ENCODE measurements at places on chromosomes 1 and 21. TPM values are rescaled to one million over a fixed set of nuclear protein-coding genes. Genes with fewer than 3 reads are reported as not detected.

ARHGAP30 gene
- total RNA-seq: 1.8 TPM

ARHGEF10L gene
- total RNA-seq: 8.7 TPM

HSPB7 gene
- total RNA-seq: 0.81 TPM

ZSWIM5 gene
- under 0.01 TPM for total RNA-seq

RGSL1 gene
- total RNA-seq: not detected

EVA1B gene
- total RNA-seq: 221 TPM

OR2T29 gene
- total RNA-seq: not detected

GBP3 gene
- 20.9 TPM for total RNA-seq

TAS1R1 gene
- not detected for total RNA-seq

VHLL gene
- not detected for total RNA-seq

ASCL5 gene
- not detected for total RNA-seq

RAP1GAP gene
- 0.36 TPM for total RNA-seq

OR14K1 gene
- not detected for total RNA-seq

GJB3 gene
- total RNA-seq: not detected

HRNR gene
- not detected for total RNA-seq

SCMH1 gene
- 16.0 TPM for total RNA-seq
